ENCODE measurements at places on chromosomes 11 and 22.
A peak's percentile ranks its signal among the peaks of the same experiment; 100 is the strongest.

- no peak for DNase-seq
These were observed 506.1 kb downstream of the BRD1 start for GRCh38 chr22:49321477-49322055.

- DNase-seq = peak; percentile 65
These were observed 87.8 kb upstream of the VPREB1 start for GRCh38 chr22:22156716-22157347.

DNA sequence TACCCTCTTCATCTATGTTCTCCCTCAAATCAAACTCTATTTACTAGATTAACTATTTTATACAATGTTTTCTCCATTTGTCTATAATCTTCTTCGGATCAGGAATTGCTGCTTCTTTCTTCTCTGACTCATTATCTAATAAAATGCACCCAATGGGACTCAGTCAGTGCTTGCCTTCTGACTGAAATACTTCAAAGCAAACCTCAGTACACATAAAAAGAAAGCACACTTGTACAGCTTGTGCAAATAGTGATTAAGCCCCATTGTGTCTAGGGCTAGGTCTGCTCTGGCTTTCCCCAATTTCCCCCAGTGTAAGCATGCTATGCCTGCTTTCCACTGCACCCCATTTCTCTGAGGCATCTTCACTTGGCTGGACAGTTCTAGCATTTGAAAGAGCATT lies 118.6 kb upstream of the C11orf87 start:
- DNase-seq = no peak

- peak; percentile 30 for DNase-seq
These were observed 134.6 kb upstream of the TRPC6 start for GRCh38 chr11:101718402-101718801.

- DNase-seq = peak; percentile 13
These were observed 77.4 kb downstream of the RELT start for GRCh38 chr11:73453562-73453961.

DNA sequence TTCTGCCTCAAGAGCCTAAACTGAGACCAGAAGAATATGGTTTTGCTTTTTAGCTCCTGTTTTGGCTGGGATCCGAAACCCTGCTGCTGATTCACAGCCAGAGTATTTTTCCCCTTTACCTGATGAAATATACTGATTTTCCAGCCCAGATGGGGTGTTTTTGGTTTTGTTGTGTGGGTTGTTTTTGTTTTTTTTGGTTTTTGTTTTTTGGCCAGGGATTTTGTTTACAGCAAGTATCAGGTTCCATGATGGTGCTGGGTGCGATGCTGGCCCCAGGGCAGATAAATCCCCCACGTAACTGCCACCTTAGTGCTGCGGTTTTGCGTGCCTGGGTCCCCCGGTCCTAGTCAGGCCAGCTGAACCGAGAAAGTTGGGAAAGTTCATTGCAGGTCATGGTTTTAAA lies 103.7 kb downstream of the ZBTB16 start:
- peak; percentile 74 for DNase-seq

DNA sequence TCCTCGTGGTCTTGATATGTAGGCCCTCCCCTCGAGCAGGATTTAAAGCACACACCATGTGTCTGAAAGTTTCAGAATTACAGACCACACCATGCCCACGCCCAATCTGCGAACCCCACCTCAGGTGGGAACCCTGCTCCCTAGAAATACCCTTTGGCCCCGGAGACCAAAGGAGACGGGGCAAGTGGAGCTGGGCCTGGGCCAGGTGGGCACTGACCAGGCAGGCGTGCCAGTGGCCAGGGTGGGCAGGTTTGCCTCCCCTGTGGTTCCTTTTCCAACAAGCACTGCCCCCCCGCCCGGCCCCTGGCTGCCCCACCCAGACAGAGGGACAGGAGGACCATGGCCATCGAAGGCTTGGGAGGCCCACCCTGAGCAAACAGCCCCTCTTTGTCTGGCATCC lies 400.4 kb downstream of the TBC1D22A start:
- no peak for DNase-seq

DNA sequence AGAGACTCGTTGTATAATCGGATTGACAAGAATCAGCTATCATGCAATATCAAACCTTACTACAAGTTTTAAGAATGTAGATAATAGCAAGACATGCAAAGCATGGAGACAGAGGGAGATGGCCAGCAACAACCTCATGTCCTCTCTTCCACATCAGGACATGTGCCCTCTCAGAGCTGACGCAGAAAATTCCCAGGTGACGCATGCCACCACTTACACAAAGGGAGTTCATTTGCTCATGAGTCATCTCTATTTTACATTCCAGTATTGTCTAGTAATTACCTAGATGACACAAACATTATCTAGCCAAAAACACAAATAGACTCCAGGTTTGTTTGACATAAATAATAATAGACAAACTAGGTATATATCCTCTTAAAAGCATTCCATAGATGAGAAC lies 38.1 kb upstream of the OPCML start:
- no peak for DNase-seq

DNA sequence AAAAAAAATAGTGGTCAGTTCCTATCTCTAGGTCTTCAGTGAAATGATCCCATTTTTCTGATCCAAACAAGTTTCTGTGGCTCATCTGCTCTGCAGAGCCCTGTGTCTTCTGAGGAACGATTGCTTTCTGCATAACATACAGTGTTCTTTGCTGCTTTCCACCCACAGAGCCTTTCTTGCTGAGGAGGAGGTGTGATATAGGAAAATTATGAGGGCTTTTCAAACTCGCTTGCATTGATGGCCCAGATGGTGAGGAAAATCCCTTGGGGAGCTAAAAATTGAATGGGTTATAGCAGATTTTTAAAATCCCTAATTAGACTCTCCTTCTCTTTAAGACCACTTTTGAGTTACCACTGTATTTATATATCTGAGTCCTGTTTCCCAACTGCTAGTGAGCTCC lies 31.3 kb downstream of the JAM3 start:
- no peak for DNase-seq

GRCh38 chr11:46617972-46618314 lies 590 bp downstream of the ATG13 start:
- DNase-seq = no peak

DNA sequence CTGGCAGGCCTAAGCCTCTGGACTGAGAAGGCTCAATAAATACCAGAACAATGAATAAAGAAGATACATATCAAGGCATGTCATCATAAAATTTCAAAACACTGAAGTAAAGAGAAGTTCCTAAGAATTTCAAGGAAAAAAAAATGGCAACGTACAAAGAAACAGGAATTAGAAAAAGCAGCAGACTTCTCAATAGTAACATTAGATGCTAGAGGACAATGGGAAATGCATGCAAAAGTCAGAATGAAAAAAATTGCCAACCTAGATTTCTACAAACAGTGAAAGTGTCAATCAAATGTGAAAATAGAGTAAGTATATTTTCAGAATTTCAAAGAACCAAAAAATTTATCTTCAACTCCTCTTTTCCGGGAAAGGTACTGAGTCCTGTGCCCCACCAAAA lies 125.0 kb downstream of the KCNC1 start:
- no peak for DNase-seq

DNA sequence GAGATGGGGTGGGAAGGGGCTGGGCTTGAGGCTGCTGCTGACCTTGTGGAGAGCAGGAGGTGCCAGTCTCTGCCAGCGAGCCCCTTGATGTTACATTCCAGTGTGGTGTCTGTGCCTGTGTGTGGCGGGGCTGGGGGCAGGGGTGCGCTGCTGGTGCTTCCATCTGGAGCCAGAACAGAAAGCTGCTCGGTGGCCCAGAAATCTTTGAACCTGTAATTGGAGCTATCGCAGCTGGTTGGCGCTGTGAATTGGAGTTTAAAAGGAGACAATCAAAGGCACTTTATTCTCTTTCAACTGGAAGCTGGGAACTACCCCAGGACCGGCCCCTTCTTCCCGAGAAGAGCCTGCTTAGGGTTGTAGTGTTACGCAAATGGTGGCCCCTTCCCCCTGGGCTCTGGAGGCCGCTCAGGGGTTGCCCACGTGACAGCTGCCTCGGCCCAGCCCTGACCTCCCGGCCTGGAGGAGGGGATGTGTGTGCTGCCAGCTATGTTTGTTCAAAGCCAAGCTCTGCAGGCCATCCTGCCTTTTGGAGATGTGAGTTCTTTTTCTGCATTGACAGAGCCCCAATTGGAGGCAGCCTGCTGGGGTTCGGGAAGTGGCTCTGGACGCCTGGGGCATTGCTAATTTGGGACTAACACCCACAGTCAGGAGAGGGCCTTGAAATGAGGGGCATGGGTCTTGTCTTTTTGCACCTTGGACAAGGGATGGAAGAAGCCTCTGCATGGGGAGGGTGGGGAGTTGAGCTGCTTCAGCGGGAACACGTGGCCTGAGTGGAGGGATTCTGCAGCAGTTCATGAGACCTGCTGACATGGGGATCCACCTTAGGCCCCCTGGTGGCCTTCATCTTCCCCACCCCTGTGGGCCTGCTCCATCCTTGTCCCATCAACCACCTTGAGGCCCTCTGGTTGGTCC lies 14.0 kb upstream of the ARSA start:
- peak; percentile 60 for DNase-seq

GRCh38 chr22:34015642-34016041 lies 95.4 kb upstream of the LARGE1 start:
- DNase-seq = no peak

DNA sequence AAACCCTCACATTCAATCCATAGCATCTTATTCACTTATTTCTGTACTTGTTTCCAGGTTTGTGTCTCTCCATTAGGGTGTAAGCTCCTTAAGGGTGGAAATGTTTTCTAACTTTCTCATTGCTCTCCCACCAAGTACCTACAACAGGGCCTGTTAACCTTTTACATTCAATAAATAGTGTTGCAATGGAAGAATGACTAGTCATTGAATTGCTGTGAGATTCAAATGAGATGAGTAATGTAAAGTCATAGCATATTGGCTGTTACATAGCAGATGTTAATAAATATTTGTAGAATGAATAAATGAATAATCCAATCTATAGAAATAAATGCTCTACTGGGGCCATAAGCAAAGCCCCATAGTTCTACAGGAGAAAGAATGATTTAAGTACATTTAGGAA lies 75.4 kb upstream of the DDI1 start:
- DNase-seq = peak; percentile 63

DNA sequence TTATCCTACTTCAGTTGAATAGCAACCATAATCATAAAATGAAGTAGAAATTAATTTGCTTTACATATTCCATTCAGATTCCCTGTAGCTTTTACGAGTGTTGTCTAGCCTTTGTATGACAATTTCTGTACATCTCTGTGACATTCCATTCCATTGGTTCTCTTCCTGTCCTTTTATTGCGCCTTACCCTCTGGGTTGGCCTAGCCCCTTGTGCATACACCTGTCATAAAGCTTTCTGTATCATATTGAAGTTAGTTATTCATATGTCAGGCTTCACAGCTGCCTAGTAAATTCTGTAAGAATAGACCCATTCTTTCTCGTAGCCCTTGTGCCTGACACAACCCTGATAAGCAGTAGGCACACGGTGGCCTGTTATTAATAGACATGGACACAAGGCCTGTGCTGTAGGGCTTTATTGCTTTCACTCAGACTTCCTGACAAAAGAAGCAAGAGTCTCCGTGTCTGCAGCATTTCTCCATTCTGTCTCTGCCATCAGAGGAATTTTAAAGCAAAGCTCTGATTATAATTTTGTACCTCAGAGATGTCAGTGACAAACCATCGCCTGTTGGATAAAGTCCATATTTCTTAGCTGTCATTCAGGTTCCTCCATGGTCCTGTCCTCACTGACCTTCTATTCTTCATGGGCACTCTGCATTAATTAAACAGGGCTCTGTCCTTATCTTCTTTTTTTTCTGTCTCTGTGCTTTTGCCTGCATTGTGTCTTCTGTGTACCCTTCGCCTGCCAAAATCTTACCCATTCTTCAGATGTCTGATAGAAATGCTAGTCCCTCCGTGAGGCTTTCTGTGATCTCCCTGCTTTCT lies 49.4 kb downstream of the BID start:
- no peak for DNase-seq

DNA sequence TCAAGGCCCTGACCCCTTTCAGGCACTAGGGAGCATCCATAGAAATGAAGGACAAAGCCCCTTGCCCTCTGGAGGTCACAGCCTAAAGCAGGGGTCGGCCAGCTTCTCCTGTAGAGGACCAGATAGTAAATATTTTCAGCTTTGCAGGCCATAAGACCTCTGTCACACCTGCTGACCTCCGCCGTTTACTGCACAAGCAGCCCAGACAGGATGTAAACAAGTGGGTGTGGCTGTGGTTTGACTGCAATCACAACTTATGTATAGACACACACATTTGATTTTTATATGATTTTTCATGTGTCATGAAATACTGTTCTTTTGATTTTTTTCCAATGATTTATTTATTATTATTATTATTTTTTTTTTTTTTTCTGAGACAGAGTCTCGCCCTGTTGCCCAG lies 34.3 kb downstream of the KIAA1671 start:
- DNase-seq = no peak

GRCh38 chr11:67561971-67562619 lies 21.5 kb upstream of the GSTP1 start:
- DNase-seq = no peak

DNA sequence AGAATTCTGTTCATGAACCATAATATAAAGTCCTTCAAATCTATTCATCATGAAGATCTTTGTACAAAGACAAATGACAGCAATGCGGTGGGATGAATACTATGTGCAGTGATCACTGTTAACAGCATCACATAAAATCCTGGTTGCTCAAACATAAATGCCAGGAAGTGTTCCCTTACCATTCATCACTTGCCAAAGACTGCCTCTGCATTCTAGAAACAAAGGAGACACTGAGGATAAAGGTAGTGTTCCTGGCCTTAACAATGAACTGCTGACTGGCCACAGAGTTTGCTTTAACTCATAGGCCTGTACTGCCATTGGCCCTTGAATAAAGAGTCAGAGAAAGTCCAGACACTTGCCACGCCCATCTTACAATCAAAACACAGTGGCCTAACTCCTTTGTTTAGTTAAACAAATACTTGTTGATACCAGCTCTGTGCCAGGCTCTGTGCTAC lies 29.5 kb downstream of the C2CD3 start:
- no peak for DNase-seq

DNA sequence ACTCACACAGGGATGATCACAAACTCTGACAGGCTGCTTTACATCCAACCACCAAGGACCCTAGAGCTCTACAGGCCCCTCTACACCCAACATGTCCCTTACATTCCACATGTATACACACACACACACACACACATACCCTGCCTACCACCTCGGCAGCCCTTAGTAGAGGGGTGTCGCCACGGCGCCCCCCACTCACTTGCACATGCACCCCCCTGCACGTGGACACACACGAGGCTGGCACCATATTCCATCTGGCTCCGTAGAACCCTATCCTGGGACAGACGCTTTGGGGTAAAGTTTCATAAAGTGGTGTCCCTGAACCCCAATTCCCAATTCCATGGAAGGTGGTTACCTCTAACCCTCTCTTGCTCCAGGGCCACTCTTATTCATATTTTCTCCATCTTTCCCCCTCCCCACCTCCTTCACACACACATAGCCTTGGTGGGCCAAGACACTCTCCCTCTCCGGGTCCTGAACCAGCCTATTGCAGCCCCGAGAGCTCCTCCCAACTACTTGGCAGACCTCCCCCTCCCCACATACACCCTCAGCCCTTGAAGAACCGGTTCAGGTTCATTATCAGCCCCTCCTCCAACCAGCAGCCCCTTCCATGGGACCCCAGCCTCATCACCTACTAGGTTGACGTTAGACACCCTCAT lies 809 bp downstream of the PDE2A start:
- DNase-seq = no peak
